Foreskin melanocyte (primary cell): ENCODE measurements at places on chromosomes 4 and X.

- no peak for DNase-seq
These were observed 16.4 kb upstream of the PRSS48 start for GRCh38 chr4:151260526-151260925.

DNA sequence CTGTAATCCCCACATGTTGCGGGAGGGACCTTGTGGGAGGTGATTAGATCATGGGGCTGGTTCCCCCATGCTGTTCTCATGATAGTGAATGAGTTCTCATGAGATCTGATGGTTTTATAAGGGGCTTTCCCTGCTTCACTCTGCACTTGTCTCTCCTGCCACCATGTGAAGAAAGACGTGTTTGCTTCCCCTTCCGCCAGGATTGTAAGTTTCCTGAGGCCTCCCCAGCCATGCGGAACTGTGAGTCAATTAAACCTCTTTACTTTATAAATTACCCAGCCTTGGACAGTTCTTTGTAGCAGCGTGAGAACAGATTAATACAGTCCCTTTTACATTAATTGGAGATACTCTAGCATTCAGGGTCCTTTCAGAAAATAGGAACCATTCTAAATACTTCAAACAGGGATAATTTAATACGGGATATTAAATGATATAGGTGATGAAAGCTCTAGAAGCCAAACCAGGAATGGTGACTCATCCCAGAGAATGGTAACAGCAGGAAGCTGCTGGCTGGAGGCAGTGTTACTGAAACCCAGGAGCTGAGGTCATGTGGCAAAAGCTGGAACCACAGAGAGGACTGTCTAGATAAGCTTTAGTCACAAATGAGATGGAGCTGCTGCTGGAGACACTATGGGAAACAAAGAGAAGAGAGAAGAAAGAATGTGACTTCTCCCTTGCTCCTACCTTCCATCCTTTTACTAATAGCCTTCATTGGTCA is 57.3 kb downstream of the GSTCD start:
- DNase-seq = no peak

DNA sequence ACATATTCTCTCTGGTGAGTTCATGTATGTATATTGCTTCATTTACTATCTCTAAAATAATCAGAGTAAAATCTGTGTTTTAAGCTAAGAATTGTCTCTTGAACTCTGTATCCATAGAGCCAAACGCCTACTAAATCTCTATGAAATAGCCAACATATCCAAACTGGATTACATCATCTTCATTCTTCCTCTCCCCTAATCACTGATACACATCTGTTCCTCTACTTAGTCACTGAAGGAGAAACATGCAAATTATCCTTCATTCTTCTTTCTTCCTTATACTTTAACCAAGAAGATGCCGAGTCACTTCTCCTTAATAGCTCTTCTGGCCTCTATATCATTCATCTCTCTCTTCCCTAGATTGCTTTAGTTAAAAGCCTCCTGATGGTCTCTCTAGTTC is 630.4 kb upstream of the FTHL17 start:
- no peak for DNase-seq

DNA sequence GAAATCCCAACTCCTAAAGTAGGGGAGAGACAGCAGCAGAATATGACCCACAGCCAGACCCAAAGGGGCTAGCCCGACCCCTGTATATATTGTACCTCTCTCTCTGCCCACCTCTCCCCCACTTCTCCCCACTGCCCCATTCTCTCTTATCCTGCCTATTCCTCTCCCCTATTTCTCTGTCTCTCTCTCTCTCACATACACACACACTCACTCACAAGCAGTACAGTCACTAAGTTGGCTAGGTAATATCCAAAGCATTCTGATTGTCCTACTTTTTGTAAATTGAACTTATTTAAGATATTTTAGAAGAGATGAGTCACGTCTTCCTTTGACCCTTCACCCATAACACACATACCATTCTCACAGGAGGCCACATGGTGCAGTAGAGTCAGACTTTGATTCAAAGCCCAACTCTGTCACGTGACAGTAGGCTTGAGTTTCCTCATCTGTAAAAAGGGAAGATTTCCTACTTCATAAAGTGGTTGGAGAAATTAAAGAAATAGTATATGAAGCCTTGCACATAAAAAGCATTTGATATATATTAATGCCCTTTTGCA is 29.5 kb downstream of the SRPX2 start:
- DNase-seq = no peak
